Stimulated activated CD4-positive, alpha-beta T cell treated with anti-CD3 and anti-CD28 coated beads, TNF-alpha, amount 100 ng/mL, for 1 hour (primary cell): ENCODE measurements at places on chromosomes 13 and 19.

GRCh38 chr13:73556902-73557301 is 498.1 kb downstream of the KLF5 start:
- no peak for DNase-seq

GRCh38 chr19:47240556-47240955 is 9.6 kb upstream of the BBC3 start:
- no peak for DNase-seq

- no peak for DNase-seq
Measured at GRCh38 chr13:76942363-76942762, 5.9 kb upstream of the ACOD1 start.

- DNase-seq = no peak
Measured at GRCh38 chr13:44686531-44686934, 110.4 kb upstream of the TSC22D1 start.

DNA sequence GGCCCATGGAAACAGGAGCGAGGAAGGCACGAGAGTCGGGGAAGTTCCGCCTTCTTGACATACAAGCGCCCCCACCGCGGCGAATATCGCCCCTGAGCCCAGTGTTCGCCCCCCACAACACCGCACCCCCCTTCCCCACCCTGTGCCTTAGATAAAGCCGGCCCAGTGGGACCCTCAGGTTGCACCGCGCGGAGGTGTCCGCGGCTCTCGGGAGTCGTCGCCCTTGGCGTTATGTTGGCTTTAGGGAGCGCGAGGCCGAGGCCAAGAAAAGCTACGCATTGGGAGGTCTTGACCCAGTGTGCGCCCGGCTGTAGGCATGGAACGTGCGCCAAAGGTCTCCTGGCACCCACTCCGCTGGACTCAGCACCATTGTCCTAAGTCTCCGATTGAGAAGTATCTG is 603 bp upstream of the ZNF132 start:
- DNase-seq = no peak

DNA sequence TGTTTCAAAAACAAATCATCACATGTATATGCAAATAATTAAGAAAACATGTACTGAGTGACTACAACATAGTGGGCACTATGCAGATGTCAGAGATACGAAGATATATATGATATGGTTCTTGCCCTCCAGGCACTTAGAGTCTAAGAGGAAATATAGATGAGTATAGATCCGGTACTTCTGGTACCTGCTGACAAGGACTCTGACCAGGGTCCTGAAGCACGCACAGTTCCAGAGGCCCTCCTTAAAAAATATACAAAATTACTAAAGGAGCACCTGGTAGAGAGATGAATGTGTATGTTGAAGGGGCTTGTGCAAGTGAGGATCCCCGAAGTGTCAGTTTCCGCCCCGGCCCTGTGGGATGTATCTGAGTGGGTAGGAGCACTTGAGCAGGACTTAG is 31.3 kb downstream of the MTUS2 start:
- DNase-seq = no peak

- DNase-seq = no peak
Measured at GRCh38 chr13:106344342-106344741, 191.1 kb downstream of the EFNB2 start.

DNA sequence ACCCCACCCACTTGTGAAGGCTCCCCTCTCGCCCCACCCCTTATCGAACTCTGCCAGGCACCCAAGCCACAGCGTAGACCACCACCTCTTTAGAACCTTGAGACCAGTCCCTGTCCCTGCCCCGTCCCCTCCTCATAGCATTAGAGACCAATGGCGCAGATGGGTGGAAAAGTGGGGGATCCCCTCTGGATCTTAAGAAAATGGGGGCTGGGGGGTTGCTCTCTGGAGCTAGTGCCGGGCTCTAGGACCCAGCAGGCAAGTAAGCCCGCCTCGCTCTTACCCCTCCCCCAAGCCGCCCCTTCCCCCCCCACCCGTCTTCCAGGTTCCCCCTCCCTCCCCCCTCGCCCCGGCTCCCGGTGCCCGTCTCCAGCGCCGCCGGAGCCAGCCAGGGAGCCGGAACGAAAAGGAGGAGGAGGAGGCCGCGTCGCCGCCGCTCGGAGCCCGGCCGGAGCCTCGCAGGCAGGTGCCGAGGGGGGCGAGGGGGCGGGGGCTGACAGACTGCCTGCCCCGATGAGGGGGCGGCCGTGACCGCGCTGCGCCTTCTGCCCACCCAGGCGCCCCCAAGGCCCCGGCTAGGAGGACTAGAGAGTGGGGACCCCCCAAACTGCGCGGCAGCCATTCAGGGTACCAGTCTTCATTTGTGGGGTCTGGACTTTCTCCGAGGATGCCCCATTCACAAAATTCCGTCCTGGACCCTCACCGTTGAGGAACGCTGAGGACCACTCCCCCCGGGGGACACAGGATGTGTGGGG is at the start of gene SPRED3:
Gene SPRED3 (plus strand): TSS at position 349 of the 752 bp plus-strand sequence. CDS start 1,606 bp downstream, outside the sequence.
- DNase-seq = no peak

GRCh38 chr19:34393629-34394028 is 10.6 kb upstream of the PDCD2L start:
- no peak for DNase-seq

DNA sequence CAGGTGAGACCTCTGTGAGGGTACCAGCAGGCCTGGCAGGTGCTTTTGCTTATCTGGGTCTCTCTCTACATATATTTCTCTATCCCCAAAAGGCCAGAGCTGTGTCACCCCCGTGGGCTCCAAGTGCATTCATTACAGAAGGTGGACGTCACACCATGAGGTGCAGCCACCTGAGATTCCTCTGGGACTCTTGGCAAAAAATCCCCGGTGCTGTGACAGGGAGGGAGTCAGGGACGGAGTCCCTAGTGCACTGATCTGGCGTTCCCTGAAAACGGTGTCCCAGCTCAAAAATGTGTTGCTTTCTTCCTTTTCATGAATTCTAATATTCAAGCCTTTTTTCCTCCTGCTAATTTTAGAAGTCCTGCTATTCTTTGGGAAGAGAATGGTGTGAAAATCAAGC is 13.5 kb downstream of the TSHZ3 start:
- no peak for DNase-seq

DNA sequence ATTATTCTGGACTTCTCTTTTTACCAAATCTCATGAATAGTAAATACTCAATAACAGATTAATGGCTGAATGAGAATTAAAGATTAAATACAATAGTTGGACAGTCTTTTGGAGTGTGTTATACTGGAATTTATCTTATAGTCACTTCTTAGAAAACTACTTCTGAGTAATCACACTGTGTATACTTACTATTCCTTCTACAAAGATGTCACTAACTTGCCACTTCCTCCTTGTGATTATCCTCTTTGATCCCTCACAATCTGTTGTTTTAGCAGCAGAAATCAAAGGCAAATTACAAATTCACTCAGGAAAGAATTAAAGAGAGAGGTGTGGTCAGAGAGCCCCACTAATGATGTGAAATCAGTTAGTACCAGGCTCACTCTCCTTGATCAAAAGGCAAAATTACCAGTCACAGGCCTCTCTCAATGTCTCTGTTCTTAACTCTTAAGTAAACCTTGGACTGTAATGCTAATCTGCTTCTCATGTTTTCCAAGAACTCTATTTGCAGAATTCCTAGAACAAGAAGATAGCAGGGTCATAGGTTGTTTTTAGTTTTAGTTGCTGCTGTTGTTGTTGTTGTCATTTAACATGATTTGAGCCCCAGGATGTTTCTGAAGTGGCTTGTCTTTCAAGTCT is 37.3 kb upstream of the FNDC3A start:
- no peak for DNase-seq

DNA sequence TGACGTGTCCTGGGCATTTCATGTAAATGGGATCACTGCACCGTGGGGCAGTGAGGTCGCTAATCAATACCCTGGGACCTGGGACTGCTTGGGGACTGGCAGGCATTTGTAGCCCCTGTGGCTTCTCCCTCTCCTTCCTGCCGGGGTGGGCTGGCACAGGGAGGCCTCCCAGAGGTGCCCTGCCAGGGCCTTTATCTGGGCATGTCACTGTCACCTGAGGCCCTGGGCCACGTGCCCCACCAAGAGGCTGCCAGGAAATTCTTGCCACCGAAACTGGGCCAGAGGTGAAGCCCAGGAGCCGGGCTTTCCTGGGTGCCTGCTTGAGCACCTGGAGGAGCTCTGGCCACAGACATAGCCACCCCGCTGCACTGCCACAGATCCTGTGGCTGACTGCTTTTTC is 1.8 kb upstream of the NMRK2 start:
- no peak for DNase-seq

DNA sequence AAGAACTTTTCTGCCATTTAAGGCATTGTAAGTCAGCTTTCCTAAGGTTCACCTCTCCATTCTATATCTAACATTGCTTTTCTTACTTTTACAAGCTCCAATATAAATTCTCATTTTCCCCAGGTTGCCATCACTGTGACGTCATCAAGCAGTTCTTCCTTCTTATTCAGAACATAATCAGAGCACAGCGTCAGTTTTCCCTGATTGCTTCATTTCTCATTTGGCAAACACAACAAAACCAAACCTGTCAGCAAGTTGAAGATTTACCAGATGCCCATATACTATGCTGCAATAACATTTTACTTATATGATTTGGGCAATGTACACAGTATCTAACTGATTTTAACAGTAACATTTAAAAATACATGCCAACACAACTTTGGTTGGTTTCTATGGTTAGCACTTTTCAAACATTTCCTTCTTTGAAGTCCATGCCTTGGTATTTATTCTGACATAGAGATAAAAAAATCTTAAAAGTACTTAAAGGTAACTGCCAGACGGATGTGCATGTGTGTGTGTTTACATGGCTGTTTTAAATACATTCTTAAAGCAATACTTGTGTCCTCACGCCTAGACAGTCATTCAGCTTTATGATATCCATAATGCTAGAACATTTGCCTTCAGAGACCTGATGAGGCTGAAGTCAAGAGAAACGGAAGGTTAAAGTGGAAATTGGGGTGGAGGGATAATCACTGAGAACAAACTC is 264.0 kb downstream of the KLF12 start:
- no peak for DNase-seq

GRCh38 chr13:48994706-48995105 is 19.0 kb downstream of the FNDC3A start:
- no peak for DNase-seq

GRCh38 chr13:48656608-48657007 is 2.9 kb downstream of the CYSLTR2 start:
- DNase-seq = no peak

DNA sequence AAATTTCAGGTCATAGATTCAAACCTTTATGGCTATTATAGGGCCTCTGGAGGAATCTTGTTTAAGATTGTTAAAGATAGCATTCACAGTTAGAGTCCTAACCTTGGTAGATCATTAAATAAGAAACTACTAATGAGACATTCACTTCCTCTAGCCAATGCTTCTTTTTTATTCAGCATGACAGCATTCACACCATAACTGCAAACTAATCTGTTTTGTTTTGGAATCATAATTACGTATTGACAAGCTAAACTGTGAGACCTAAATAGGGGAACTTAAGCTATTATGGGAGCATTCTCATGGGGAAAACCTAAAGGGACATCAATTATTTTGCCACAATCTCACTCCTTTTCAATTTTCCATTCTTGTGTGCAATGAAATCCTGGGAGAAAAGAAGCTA is 653.8 kb downstream of the PCDH9 start:
- no peak for DNase-seq

- no peak for DNase-seq
Measured at GRCh38 chr19:54266133-54266532, 9.1 kb upstream of the LILRB5 start.

- DNase-seq = no peak
Measured at GRCh38 chr13:98529171-98529570, 47.7 kb downstream of the STK24 start.

DNA sequence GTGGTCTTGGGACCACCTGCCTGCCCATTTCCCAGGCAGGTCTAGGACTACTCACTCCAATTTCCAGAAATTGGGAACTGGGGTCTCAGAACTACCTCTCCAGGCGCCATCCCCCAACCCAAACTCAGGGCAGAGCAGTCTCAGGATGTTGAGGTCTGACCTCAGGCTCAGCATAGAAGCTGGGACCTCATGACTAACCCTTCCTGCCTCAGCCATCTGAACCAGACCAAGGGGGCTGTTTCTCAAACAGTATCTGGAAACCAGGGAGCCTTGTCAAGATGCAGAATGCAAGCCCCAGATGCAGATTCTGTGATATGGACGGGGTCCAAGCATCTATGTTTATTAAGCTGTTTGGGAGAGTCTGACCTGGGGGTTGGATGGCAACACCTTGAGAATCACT is 1.3 kb downstream of the FBXW9 start:
- DNase-seq = no peak

GRCh38 chr13:75468098-75468497 is 13.9 kb downstream of the TBC1D4 start:
- DNase-seq = no peak

- no peak for DNase-seq
Measured at GRCh38 chr19:4064496-4065260, 2.0 kb downstream of the ZBTB7A start.

DNA sequence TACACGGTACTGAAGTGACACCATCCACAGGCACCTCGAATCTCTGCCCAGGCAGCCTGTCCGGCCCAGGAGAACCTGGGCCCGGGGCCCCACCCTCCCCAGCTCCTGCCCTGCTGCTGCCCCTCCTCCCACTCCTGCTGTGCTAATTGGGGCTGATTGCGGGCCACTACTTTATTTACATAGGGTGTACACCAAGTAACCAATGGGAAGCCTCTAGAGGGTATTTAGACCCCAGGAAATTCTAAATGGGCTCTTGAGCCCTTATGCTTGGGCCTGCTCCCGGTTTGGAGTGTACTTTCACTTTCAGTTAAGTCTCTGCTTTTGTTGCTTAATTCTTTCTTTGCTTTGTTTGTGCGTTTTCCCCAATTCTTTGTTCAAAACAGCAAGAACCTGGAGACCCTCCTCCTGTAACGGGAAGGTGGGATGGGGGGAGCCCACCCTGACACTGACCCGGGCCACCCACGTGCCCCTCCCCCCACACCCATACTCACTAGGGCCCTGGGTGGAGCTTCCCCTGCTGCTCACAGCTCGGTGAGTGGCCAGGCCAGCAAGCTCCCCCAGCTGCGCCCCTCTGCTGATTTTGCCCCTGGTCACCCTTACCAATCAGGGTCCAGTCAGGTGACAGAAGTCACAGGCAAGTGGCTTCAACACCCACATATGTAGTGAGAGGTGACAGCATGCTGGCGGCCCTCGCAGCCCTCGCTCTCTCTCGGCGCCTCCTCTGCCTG is 9.4 kb downstream of the SCGB2B2 start:
- no peak for DNase-seq

DNA sequence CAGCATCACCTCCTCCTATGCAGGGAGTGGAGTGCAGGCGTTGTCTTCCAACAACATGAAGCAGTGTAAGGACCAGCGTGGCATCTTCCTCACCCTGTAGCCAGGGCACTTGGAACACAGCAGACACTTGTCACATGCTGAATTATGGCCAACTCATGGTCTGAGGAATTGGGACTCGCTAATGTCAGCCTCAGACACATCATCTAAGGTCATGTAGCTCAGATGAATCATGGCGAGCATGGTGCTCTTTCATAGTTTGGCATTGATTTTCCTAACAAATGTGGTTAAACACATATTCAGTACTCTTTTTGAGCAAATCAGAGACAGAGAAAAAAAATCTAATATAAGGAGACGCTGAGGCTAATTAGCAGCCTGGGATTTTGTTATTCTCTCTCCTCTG is 99.6 kb upstream of the SGCG start:
- DNase-seq = no peak

DNA sequence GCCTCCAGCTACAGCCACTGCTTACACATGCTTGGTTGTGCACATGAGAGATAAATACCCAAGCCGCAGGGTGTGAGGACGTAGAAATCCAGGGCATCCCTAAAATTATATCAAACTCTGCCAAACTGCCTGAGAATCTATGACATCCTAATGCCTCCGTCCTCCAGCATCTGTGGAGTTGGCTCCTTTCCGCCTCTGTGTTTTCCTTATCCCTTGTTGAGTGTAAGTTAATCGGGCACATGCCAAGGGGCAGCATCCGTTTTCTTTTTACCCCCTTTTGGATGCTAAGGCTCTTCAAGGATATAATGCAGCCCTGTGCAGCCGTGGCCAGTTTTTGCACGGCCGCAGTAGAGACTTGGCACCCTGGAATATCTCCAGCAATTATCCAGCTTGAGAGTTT is 66.5 kb downstream of the COL4A2 start:
- DNase-seq = no peak
